AG04449 (cell line): ENCODE measurements at places on chromosomes 12 and 14.

GRCh38 chr12:18297902-18298301, 36.6 kb downstream of the PIK3C2G start:
- DNase-seq = no peak

DNA sequence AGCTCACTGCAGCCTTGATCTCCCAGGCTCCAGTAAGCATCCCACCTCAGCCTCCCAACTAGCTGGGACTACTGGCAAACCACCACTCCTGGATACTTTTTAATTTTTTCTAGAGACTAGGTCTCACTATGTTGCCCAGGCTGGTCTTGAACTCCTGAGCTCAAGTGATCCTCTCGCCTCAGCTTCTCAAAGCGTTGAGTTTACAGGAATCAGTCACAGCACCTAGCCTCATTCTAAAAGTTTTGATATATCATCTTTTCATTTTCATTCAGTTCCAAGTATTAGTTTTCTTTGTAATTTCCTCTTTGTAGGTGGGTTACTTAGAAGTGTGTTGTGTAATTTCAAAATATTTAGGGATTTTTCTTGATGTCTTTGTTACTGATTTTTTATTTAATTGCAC, 9.6 kb downstream of the CBX5 start:
- DNase-seq = no peak

DNA sequence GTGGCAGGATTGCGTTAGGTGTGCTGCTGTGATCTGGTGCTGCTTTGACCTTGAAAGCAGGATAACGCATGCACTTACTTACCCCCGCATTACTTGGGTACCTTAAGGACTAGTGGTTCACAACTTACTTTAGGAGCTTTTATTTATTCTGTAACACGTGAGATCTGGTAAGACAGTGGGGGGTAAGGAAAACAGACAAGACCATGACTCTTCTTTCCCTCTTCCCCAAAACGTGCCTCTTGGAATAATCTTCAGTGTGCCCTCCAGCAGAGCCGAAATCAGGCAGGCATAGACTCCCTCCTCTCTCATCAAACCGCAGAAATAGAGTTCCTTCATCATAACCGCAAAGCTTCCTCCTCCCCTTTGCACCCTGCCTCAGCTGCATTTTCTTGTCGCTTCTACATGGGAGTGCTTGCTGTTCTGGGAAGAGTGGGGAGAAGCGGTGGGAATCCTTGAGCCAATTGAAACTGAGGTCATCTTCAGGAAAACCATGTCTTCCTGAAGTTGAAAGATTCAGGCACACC, 43.4 kb downstream of the RAD52 start:
- DNase-seq = no peak

DNA sequence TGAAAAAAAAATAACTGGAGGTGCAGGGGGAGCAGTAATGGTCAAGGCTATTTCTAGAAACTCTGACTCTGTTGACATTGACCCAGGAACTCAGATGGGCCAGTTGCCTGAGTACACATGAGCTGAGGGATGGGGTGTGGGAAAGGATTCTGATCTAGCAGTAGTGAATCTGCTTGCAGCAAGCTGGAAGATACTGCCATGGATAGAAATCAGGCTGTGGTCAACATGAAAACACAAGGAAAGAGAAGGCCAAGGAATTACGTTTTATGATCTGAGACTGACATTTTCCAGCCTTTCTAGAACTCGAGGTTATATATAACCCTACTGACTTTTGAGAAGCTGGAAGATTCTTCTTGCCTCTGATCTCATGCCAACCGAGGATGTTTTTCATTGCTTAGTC, 90.0 kb downstream of the ANO6 start:
- no peak for DNase-seq

DNA sequence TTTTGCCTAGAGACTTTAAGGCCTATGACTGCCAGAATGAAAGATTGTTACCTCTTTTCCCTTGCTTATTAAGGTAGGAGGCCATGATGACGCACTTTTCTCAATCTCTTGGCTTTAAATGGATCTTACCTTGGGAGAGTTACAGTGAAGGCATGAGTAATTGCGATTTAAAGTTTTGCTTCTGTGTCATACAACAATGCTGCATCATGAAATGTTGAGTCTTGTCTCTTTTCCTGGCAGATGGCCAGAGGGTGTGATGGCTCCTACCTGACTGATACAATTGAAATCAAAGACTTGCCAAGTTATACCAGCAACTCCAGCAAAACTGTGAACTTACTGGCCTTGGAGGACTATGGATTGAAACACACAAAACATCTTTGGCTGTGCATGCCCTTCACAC, 17.2 kb upstream of the LRRK2 start:
- DNase-seq = no peak

DNA sequence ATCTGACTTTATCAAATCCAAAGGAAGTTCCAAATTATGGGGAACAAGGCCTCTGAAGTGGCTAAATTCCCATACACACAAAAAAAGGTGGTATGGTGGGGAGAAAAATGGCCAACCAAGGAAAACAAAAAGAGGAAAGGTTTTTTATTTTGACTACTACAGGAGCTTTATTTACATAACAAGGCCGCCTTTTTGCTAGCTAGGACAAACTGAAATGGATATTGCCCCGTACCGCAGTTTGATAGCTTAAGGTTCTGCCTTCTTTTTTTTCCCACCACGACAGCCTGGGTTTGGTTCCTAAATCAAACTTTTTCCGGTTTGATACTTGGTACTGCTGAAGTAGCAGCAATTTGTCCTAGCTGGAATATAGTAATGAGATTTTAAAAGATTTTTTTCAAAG, 66.8 kb downstream of the COX16 start:
- no peak for DNase-seq

- no peak for DNase-seq
Observed at GRCh38 chr14:80979951-80980350, 24.5 kb downstream of the TSHR start.

GRCh38 chr14:59771577-59771976, 99.0 kb downstream of the RTN1 start:
- no peak for DNase-seq

GRCh38 chr12:51951843-51952722, 584 bp downstream of the ACVR1B start:
- DNase-seq = no peak

DNA sequence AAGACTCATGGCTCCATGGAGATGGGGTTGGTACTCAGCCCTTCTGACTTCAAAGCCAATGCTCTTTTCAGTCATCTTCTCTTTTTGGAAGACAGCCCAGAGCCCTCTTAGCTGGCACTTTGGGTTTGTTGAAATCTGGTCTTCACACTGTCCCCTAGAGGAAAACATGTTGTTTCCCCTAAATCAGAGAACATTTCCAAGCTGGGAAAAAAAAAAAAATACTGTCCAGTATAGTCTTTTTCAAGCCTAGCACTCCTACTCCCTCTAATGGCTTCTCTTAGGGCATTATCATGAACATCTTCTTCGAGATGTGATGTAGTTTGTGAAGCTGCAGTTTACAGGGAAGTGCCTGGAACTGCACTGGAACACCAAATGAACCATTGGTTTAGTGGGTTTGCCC, 3.0 kb upstream of the ZC3H14 start:
- no peak for DNase-seq

- no peak for DNase-seq
Observed at GRCh38 chr12:47779943-47780504, 7.0 kb downstream of the SLC48A1 start.

DNA sequence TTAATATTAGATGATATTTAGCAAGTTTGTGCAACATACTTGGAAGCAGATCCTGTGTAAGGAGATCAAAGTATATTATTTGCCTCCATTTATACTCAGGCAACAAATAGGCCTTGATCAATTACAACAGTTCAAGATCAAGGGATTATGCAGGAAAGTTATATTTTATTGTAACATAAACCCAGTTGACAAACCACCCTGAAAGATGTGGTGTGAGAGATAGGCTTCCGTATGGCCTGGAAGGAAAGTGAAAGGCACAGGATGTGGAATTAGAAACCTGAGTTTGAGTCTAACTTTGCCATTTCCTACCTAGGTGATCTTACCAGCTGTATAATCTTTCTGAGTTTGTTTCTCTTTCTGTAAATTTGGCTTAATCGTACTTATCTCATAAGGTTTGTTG, 284.1 kb downstream of the BMP4 start:
- no peak for DNase-seq

- DNase-seq = no peak
Observed at GRCh38 chr14:102378830-102379229, 16.1 kb downstream of the TECPR2 start.

- DNase-seq = no peak
Observed at GRCh38 chr14:67690011-67690410, 5.6 kb downstream of the RDH11 start.

DNA sequence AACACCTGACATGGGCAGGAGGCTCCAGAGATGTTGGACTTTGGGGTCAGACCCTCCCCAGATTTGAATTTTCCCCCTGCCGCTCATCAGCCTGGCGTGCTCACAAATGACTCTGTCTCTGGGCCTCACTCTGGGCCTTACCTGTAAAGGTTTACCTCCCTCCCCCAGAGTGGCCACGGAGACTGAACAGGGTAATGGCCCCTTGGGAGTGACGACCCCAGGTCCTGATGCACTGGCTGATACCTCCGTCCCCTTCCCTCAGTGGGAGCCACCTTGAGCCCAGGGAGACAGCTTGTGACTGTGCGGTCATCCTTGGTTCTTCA, 7.0 kb downstream of the SLC25A29 start:
- DNase-seq = no peak

GRCh38 chr12:115710104-115710564, 567.4 kb downstream of the MED13L start:
- DNase-seq = no peak

GRCh38 chr12:64670919-64671639, 60.8 kb downstream of the RASSF3 start:
- no peak for DNase-seq
